ENCODE measurements at places on chromosomes 5 and 9. TPM values are rescaled to one million over a fixed set of nuclear protein-coding genes. Genes with fewer than 3 reads are reported as not detected.

The STX17 gene
- 32.0 TPM for total RNA-seq

The C1QTNF3 gene
- total RNA-seq, result 3.8 TPM

The GABRA1 gene
- not detected for total RNA-seq

The CTSV gene
- 0.28 TPM for total RNA-seq

The ADRA1B gene
- 0.49 TPM for total RNA-seq

The GPR150 gene
- total RNA-seq, result 0.58 TPM

The CACFD1 gene
- 1.1 TPM for total RNA-seq

The TOR1A gene
- 69.6 TPM for total RNA-seq

The PTGDS gene
- 3.2 TPM for total RNA-seq

The CEL gene
- total RNA-seq, result 1.7 TPM

The PAEP gene
- not detected for total RNA-seq

The SLC25A51 gene
- 28.3 TPM for total RNA-seq

The NTRK2 gene
- total RNA-seq, result 2.9 TPM

The ACTBL2 gene
- not detected for total RNA-seq

The FABP6 gene
- total RNA-seq, result not detected

The PDE6A gene
- not detected for total RNA-seq

The AQP7 gene
- total RNA-seq, result not detected

The IFNA21 gene
- not detected for total RNA-seq

The IL5 gene
- 20.0 TPM for total RNA-seq

The EIF4E1B gene
- not detected for total RNA-seq

The ARRDC1 gene
- total RNA-seq, result 50.1 TPM

Data from activated CD8-positive, alpha-beta memory T cell treated with anti-CD3 and anti-CD28 coated beads, Interleukin-2, amount 10 ng/mL, durations not matched to agents 7 days and 5 days (primary cell).